ENCODE measurements at places on chromosomes 2 and 18.

DNA sequence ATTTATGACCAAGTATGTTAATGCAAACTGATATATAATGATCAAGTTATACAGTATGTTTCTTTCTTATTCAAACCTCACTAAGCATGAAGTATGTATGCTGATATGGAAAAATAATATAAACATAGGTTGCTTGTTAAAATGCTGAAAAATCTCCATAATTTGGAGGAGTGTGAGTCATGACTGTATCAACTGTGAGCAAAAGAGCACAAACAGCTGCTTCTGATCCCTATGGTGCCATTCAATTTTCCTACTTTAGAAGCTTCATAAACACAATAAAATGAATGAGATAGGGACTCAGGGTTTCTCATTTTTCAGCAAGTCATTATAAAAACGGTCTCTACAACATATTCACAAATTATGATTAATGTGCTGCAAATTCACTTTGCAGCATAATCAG, 129.9 kb upstream of the TFPI start:
- no peak for DNase-seq

GRCh38 chr18:52738946-52739345, 398.9 kb downstream of the DCC start:
- no peak for DNase-seq

DNA sequence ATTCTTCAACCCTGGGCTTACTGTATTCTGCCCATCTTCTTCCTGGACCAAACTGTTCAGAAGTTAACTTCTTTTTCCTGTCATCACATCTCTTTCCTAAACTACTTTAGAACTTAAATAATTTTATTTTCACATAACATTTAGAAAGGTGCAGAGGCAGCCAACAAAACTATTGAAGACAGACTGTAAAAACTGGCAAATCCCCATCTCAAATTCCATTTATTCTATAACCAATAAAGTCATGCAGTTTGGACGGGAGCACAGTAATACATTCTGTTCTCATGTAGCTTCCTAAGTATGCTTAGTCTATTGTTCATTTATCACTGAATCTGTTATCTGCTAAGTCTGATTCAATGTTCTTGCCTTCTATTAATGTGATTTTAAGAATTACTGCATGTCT, 99.1 kb downstream of the SMAD2 start:
- no peak for DNase-seq

- no peak for DNase-seq
These were observed 29.1 kb upstream of the TANK start for GRCh38 chr2:161131074-161131680.

DNA sequence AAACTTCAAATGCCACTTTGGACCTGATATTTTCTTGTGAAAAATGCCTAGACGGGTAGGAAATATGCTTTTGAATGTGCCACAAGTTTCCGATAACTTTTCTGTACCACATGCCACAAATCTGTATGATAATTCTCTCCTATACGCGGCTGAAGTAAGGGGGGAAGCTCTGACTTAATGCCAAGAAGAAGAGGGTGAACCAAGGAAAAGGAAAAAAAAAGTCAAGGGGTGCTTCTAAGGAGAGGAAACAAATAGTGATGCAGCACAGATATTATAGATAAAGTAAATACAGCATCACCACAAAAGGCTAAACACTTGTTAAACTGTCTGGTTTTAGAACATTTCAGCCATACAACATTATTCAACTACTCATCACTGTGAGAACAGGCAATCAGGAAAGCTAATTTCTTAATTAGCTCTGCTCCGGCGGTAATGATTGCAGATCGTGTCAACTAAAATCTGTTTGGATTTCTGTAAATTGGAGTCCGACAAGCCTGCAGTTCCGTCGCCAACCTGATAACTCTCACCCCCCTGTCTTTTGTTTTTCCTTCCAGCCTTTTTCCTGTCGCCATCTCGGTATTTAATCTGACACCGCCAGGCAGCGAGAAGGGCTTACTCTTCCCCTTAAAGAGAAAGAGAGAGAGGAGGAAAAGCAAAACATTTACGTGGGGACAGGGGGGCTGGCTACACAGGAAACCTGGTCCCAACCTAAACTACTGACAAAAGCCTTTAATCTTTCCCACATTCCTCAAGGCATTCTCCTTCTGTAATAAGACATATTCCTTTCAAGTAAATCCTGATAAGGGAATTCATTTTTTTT, 67.5 kb downstream of the ZEB2 start:
- DNase-seq, result no peak

All from spleen (tissue), 13 donors.